KBM-7 (cell line): ENCODE measurements at places on chromosomes 1 and 21.

- DNase-seq: no peak
These were observed 789 bp upstream of the S100A14 start for GRCh38 chr1:153616917-153617311.

DNA sequence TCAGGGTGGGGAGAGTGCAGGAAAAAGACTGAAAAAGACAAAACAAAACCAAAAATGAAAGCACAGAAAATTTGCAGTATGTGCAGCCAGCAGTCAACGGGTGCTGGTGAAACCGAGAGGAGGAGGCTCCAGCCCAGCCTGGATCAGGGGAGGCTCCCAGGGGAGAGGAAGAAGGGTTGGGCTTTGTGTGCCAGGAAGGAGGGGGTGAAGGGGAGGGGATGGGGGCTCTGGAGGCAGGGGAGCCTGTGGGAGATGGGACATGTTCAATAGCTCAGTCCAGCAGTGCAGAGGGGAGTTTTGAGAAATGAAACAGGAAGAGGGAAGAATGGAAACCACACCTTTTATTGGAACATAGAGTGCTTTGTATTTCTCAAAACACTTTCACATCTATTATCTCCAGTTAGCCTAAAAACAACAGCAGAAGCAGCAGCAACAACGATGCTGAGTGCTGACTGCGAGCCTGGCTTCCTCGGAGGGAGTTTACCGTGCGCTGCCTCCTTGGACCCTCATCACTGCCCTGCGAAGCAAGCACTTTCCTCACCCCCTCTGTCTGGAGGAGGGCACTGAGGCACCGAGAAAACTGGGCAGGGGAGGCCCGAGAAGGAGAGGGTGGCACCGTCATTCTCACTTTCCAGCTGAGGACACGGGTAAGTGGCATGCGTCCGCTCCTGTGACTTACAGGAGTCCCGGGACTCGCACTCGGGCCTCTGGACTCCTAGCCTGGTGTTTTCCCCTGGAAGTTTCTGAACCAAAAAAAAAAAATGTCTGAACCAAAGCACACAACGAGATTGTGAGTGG lies 62.9 kb downstream of the MDM4 start:
- DNase-seq: no peak

DNA sequence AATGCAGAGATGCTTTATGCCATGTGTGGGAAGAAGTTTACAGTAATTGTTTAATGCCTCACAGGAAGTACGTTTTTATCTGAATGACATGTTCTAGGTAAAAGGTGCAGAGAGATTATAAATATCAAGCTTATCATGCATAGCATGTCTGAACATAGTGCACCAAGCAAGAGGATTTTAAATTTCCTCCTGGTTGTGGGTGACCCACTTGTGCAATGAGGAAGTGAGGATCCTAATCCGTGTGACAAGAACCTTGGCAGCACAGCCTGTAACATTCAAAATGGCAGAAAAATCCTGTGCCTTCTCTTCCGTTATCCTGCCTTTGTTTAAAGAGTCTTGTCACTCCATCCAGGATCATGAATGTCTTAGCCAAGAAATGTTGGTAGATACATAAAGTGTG lies 75.6 kb downstream of the PLA2G4A start:
- peak; percentile 16 for DNase-seq

DNA sequence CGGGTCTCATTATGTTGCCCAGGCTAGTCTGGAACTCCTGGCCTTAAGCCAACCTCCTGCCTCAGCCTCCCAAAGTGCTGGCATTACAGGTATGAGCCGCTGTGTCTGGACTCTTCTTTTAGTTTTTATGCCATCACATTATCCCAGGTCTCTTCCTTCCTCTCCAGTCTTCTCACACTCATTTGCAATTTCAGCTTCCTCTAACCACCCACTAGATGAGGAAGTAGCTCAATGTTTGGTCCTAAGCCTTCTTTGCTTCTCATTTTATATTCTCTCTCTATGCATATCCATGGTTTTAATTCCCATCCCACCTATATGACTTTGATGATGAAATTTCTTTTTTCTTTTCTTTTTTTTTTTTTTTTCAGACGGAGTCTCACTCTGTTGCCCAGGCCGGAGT lies 3.1 kb upstream of the ZBTB8A start:
- peak; percentile 79 for DNase-seq

- DNase-seq: no peak
These were observed 200.6 kb downstream of the DUSP10 start for GRCh38 chr1:221541296-221541695.

- DNase-seq: no peak
These were observed 9.5 kb upstream of the GOLT1A start for GRCh38 chr1:204223129-204223860.

DNA sequence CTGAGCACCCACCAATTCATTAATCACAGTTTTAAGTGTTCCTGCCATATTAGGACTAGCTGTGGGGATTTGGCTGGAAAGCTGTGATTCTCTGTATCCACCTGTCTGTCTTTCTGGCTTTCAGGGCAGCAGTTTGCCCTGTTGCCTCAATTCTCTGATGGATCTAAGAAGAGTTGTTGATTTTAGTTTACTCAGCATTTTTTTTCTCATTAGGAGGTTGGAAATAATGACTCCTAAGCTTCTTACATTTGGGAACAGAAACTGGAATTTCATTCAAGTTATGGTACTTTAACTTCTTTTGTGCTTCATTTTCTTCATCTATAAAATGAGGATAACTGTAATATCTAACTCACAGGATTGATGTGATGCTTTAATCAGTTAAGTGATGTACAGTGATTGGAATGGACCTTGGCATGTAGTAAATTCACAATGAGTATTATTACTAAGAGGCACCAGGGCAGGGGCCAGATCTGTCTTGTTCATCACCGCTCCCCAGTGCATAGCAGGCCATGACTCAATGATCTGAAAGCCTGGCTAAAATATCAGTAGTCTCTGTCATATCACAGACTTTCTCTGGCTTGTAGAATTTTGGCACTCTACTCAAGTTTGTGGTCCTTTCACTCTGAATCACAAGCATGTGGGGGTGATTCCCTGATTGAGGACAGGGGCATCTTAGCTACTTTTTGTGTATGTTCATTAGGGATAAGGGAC lies 51.4 kb upstream of the GREM2 start:
- DNase-seq: no peak

- DNase-seq: no peak
These were observed 299.9 kb upstream of the PLD5 start for GRCh38 chr1:242824435-242824834.

DNA sequence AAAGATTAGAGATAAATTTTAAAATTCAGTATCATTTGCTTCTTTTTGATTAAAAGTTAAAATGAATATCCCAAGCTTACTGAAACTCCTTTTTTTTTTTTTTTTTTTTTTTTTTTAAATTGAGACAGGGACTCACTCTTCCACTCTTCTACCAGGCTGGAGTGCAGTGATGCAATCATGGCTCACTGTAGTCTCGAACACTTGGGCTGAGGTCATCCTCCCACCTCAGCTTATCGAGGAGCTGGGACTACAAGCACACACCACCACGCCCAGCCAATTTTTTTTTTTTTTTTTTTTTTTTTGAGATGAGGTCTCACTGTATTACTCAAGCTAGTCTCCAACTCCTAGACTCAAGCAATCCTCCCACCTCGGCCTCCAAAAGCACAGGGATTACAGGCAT lies 92.1 kb upstream of the RGS18 start:
- peak; percentile 37 for DNase-seq

DNA sequence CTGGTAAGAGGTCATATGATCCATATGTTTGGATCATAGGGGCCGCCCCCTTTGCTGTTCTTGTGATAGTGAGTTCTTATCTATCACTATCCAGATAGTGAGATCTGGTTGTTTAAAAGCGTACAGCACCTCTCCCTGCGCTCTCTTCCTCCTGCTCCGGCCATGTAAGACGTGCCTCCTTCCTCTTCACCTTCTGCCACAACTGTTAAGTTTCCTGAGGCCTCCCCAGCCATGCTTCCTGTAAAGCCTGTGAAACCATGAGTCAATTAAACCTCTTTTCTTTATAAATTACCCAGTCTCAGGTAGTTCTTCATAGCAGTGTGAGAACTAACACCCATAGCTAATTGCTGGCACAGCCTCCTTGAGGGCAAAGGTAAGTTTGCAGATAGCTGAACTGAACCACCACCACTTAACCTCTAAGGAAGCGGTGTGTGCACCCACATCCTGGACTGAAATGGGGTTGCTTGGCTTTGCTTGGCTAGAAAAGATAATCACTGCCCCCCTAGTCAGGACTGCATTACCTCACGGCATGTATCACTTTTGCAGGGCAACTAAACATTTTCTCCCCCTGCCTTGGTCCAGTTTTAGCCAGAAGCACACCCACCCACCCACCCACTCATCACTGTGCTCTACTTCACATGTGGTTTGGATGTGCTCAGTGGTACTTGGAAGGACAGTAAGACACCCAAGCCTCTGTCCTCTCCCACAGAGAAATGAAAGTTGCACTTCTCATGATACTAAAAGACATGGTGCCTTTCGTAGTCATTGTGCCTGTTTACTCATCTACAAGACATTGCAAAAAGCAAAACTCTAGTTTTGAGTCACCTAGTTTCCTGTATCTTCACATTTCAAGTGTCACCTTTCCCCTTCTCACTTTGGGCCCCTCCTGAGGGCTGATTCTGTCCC lies 23.1 kb upstream of the PTAFR start:
- peak; percentile 32 for DNase-seq

DNA sequence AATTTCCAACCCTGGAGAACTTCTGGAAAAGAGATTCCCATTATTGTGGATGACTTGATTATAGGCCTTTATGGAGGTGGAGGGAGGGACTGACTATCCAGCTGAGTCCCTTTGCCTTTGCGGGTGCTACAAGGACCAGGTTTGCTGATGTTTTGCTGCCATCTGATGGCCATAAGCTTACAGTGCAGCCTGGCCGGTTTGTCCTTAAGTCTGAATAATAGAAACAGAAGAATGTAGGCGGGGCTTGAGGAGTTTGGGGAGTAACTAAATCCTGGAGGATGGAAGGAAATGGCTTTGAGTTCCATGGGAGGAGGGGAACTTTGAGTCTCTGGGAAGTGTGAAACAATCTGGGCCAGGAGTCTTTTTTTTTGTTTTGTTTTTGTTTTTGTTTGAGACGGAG lies 55.7 kb upstream of the CD1D start:
- DNase-seq: peak; percentile 89

GRCh38 chr1:41621791-41622190 lies 137.3 kb upstream of the EDN2 start:
- no peak for DNase-seq

DNA sequence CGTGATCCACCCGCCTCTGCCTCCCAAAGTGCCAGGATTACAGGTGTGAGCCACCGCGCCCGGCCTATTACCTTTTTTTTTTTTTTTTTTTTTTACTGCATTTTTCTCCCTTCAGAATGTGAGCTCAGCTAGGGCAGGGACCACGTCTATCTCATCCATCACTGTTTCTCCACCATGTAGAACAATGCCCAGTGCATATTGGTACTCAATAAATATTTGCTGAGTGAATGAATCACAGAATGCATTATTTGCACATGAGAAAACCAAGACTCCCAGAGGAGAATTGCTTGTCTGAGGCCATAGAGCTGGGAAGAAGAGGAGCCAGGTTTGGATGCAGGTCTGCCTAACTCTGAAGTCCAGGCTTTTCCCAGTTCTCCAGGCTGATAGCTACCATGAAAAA lies 8.2 kb upstream of the SLC9A1 start:
- DNase-seq: no peak

DNA sequence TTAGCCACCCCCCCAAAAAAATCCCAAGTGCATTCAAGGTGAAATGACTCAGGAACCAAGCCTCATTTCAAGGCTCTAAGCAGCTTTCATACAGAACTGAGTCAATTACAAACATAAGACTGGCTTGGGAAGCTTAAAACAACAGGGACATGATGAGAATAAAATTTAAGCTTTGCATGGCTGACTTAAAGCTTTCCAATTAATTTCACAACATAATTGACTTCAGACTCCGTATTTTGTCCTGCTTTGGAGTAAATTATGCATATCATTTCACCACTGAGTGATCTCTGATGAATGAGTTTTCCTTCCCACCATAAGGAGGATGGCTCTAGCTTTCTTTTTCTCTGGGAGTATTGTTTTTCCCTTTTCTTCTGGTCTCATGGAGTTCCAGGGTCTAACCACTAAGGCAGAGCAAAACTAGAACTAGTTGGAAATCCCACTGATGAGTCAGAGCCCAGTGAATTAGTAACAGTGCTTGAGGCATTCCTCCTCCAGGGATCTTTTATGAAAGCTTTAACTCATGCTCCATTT lies 72.8 kb downstream of the XCL2 start:
- DNase-seq: peak; percentile 42

GRCh38 chr1:115669002-115669673 lies 27.4 kb downstream of the VANGL1 start:
- peak; percentile 71 for DNase-seq

GRCh38 chr1:183029591-183030000 lies 6.4 kb downstream of the LAMC1 start:
- no peak for DNase-seq

GRCh38 chr1:59179673-59180072 lies 117.2 kb upstream of the FGGY start:
- no peak for DNase-seq

DNA sequence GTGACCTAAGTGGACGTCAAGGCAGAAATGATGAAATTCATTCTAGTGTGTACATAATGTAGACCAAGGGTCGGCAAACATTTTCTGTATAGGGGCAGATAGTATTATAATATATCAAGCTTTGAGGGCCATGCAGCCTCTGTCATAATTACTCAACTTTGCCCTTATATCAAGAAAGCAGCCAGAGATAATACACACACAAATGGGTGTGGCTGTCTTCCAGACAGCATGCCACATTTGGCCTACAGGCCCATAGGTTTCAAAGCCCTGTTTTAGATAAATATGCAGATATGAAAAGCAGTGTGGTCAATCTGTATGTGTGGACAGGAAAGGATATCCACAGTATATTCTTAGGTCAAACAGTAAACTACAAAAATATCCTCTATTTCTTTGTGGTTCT lies 320.1 kb upstream of the FMN2 start:
- no peak for DNase-seq

DNA sequence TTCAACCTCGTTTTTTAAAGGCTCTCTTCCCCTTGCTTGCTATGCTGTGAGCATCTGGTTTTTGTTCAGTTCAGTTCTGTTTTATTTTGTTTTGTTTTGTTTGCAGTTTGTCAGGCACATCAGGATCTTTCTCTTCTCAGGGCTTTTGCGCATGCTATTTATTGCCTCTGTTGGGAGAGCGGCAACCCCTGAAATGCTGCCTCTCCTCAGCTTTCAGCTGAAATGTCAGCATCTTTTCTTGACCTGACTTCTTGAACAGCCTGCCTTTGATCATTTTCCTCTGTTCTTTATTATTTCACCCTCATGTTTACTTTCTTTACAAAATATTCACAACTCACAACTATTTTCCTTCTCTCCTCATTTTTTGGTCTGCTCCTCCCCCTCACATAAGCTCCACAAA lies 50.4 kb upstream of the RC3H1 start:
- no peak for DNase-seq

DNA sequence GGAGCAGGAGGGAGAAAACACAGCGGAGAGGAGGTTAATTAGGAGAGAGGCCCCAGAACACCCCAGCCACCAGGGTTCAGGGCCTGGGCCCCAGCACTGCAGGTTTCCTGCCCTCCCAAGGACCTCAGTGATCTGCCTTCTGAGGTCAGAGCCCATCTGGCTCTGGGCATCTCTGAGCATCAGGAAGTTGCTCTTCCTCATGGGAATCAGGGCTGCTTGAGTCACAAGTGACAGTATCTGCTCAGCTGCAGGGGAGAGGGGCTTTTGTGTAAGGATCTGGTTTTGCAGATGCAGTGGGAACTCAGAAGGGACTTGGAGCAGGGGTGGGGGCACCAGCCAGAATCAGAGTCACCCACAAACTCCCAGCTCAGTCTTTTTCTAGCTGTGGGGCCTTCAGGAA lies 472.1 kb downstream of the PTPRU start:
- no peak for DNase-seq
